Colonic mucosa (tissue), 4 donors: ENCODE measurements at places on chromosomes 5 and 9. TPM values are rescaled to one million over a fixed set of nuclear protein-coding genes. Genes with fewer than 3 reads are reported as not detected.

- H3K4me3 ChIP-seq: no peak overlapping the region
- H3K27ac ChIP-seq: peak overlapping the region; percentile 25
- DNase-seq: no peak
- no peaks in the 10 kb centered on the region for H3K36me3 ChIP-seq
Measured at GRCh38 chr9:111005746-111006470, 32.4 kb downstream of the LPAR1 start.

- H3K4me3 ChIP-seq: no peak overlapping the region
- no peaks in the 10 kb centered on the region for H3K4me1 ChIP-seq
- no peaks in the 10 kb centered on the region for H3K36me3 ChIP-seq
- H3K27ac ChIP-seq: no peak overlapping the region
Measured at GRCh38 chr5:113190347-113190746, 213.7 kb downstream of the DCP2 start.

DNA sequence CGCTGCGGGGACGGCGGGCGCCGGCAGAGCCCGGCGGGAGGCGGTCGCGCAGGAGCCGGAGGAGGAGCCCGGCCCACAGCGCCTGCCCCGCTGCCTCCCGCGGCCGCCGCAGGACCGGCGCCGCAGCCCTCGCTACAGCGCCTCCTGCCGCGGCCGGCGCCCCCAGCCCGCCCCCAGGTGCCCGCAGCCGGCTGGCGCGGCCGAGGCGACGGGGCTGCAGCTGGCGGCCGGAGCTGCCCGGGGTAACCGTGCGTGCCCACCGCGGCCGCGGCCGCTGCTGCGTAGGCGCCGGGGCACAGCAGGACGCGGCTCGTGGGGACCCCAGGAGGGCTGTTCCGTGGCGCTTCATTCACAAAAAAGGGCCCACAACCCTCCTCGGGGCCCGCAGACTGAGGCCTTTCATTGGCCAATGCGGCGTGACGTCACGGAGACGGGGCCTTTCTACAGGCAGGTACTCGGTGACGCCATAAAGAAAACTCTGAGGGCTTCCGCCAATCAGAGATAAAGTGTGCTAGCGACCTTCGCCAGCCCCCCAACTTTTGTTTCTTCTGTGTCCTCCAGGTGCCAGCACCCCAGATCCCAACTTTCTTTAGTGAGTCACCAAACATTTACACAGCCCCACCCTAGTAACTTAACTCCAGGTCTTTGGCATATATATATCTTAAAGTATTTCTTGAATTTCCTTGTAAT, at the start of gene CDC14B:
CDC14B (minus strand) TSS at position 353 of the 690 bp plus-strand sequence. CDS start 465 bp downstream, outside the sequence.
- H3K4me3 ChIP-seq: peak within 1 kb of the TSS; percentile 79
- peak; percentile 96 for DNase-seq
- H3K4me1 ChIP-seq: no peaks in the 10 kb centered on the region
- H3K27me3 ChIP-seq: no peaks in the 10 kb centered on the region

DNA sequence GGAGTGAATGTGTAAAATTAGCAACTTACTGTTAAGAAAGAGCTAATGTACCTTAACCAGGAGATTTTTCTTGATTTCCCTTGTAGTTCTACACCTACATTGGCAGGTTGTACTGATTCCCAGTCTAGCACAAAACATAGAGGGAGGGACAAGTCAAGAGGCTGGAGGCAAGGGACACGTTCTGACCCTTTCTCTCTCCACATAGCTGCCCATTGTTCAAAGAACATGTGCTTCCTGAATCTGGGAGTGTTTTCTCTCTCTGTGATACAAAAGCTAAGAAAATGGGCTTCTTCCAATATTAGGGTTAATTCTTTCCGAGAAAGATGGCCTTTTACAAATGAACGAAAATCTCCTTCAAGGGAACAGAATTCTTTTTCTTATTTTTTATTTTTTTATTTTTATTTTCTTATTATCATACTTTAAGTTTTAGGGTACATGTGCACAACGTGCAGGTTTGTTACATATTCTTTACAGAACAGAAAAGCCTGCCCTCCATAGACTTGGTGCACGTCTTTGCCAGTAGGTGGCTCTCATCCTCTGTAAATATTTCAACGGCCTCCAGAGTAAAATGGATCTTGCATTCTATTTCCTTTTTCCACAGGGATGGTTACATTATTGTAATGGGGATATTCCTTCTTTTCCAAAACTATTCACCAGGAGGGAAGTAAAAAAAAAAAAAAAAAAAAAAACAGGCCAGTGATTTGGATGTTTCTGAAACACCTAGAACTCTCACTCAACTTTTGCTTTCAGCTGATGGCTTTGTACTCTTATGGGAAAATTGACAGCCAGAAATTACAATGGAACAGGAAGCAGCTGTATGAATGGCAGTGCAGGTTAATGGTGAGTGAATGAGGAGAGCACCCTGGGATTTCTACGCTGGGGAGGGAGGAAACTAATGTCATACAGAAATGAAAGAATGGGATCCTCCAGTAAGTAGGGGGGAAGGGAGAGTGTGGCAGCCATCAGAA, 13.1 kb upstream of the IFNA5 start:
- H3K36me3 ChIP-seq: no peaks in the 10 kb centered on the region
- H3K4me3 ChIP-seq: no peak overlapping the region
- H3K27me3 ChIP-seq: no peaks in the 10 kb centered on the region
- H3K27ac ChIP-seq: no peak overlapping the region

- no peak overlapping the region for H3K4me3 ChIP-seq
- H3K27me3 ChIP-seq: no peaks in the 10 kb centered on the region
- H3K36me3 ChIP-seq: no peaks in the 10 kb centered on the region
- H3K4me1 ChIP-seq: no peaks in the 10 kb centered on the region
Measured at GRCh38 chr5:9930156-9930555, 300.0 kb upstream of the TAS2R1 start.

DNA sequence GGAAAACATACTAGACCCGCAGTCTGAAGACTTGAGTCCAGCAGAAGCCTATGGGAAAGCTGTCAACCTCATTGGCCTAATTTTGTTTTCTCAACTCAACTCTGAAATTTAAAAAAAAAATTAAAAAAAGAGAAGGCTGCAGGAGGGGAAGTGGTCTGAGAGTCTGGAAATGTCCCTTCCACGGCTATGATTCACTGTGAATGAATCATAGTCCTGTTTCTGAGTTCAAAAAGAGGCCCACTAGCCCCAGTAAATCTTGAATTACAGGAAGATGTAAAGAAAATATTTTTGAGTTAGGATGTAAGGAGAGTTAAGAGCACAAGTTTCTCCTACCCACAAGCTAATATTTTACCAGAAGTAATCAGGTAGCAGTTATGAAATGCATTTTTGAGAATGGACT, 565.5 kb upstream of the DMAC1 start:
- no peak overlapping the region for H3K27ac ChIP-seq
- no peak overlapping the region for H3K4me3 ChIP-seq
- H3K27me3 ChIP-seq: no peaks in the 10 kb centered on the region
- no peak for DNase-seq
- no peaks in the 10 kb centered on the region for H3K36me3 ChIP-seq

- no peaks in the 10 kb centered on the region for H3K27me3 ChIP-seq
- H3K36me3 ChIP-seq: no peaks in the 10 kb centered on the region
- H3K27ac ChIP-seq: no peak overlapping the region
- H3K4me3 ChIP-seq: no peak overlapping the region
- DNase-seq: no peak
- H3K4me1 ChIP-seq: no peaks in the 10 kb centered on the region
Measured at GRCh38 chr5:56631719-56632118, 183.6 kb upstream of the MAP3K1 start.

- H3K4me1 ChIP-seq: no peaks in the 10 kb centered on the region
- DNase-seq: no peak
- H3K36me3 ChIP-seq: no peaks in the 10 kb centered on the region
Measured at GRCh38 chr5:96329289-96329688, 103.8 kb downstream of the PCSK1 start.

DNA sequence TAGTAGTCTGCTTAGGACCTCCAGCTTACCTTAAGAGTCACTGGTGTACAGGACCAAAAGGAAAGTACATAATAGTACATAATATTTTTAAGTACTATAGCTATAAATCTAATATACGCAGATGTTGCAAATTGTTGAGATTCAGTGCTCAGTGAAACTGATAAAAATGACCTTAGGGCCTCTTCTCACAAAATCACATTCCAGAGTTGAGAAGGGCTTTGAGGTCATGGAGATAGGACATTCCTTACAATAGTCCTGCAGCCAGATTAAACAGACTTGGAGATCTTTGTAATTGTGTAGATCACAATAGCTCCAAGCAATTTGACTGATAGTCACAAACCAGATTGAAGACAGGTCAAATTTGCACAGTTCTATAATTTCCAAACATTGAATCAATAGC, 37.7 kb upstream of the PCSK1 start:
- no peak overlapping the region for H3K4me3 ChIP-seq
- no peaks in the 10 kb centered on the region for H3K27me3 ChIP-seq
- no peak overlapping the region for H3K27ac ChIP-seq

DNA sequence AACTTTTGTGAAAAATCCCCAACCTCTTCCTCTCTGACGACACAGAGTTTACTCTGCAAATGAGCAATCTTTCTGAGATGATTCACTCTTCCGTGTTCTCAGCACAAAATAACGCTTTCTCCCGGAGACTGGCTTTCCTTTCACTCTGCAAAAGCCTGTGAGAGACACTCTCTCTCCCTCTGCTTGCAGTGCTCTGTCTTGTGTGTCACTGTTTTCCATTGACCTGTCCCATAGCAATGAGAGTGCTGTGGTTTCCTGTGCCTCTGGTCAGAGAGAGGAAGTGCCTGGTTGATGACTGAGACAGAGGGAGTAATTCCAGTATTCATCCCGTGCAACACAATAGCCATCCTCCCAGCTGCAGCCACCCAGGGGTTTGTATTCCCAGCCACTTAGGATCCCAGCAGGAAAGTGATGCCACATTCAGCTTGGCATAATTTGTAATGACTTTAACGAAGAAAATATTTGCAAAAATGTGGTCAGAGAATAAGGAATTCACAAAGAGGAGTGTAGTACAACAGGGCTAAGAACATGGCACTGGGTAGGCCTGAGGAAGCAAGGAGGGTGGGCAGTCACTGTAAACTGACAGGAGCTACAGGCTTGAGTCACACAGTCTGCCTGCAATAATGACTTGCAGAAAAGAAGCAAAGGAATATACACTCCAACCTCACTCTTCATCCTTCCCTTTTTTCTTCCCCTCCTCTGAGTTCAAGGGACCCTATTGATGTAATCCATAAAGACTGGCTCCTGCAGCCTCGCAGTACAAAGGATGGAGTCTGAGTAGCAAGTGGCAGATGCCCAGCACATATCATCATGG, 463.5 kb upstream of the RGMB start:
- no peaks in the 10 kb centered on the region for H3K4me1 ChIP-seq
- H3K36me3 ChIP-seq: no peaks in the 10 kb centered on the region
- no peaks in the 10 kb centered on the region for H3K27me3 ChIP-seq
- DNase-seq: no peak
- H3K4me3 ChIP-seq: no peak overlapping the region
- no peak overlapping the region for H3K27ac ChIP-seq

DNA sequence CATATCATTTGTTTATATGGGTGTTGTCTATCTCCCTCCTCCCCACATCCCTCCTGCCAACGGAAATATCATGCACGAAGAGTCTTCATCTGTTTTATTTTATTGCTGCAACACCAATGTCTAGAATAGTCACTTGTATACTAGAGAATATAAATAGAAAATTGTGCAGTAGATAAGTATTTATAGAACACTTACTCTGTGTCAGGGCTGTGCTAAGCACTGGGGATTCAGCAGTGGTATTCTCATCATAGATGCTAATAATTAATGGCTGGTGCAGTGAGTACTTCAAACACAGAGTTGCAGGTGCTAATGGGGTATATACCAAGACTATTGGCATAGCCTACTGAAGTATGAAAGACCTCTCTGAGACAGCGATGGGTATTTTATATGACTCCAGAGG, 353.5 kb upstream of the CDH6 start:
- no peak overlapping the region for H3K4me3 ChIP-seq
- H3K27ac ChIP-seq: no peak overlapping the region
- H3K4me1 ChIP-seq: no peaks in the 10 kb centered on the region
- no peaks in the 10 kb centered on the region for H3K27me3 ChIP-seq
- no peaks in the 10 kb centered on the region for H3K36me3 ChIP-seq
- no peak for DNase-seq

DNA sequence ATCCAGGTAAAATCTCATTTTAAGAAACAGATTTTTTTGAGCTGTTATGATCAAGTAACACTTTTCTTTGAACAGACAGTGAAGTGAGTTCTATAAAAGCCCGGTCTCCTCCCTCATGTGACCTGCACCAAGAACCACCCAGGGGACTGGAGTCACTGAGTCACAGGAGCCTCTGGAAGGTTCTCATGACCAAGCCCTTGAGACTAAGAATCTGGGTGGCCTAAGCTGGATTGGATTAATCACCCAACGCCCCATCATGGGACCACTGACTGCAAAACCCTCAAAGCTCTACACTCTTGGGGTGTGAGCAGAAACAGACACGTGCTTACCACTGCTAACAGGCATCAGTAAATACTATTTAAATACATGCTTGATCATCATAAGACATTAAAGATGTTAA, 48.4 kb downstream of the SECISBP2 start:
- DNase-seq: no peak
- H3K27me3 ChIP-seq: no peaks in the 10 kb centered on the region
- H3K4me3 ChIP-seq: no peak overlapping the region
- H3K36me3 ChIP-seq: no peaks in the 10 kb centered on the region

- no peaks in the 10 kb centered on the region for H3K4me1 ChIP-seq
- H3K27me3 ChIP-seq: no peaks in the 10 kb centered on the region
Measured at GRCh38 chr5:131974956-131975726, 29.7 kb upstream of the MEIKIN start.

DNA sequence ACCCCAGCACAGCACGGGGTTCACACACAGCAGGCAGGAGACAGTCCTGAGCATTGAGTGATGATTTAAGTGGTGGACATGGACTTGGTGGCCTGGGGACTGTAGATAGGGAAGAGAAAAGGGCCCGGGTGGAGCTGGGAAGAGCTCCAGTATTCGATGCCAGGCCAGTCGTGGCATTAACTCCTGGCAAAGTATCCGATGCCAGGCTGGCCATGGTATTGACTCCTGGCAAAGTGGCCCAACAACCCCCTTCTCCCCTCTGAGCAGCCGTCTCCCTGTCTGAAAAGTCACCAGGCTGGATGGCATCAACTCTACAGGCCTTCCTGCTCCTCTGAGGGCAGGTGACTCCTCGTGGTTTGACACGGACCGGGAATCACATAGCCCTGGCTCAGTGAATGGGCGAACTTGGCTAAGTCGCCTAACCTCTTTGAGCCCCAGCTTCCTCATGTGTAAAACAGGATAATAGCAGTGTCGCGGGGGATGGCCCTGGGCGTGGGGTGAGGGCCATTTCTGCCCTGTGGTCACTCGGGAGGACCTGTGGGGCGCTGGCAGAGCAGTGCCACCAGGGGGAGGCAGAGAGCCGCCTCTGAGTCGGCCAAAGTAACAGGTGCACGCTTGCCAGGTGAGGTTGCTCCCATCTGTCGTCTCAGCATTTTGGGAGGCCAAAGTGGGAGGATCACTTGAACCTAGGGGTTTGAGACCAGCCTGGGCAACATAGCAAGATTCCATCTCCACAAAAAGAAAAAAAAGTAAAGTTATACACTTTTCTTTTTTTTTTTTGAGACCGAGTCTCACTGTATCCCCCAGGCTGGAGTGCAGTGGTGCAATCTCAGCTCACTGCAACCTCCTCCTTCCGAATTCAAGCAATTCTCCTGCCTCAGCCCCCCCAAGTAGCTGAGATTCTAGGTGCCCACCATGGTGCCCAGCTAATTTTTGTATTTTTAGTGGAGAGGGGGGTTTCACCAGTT, 5.7 kb upstream of the SEC16A start:
- no peaks in the 10 kb centered on the region for H3K36me3 ChIP-seq
- no peaks in the 10 kb centered on the region for H3K27me3 ChIP-seq
- H3K27ac ChIP-seq: no peak overlapping the region
- no peak overlapping the region for H3K4me3 ChIP-seq
- H3K4me1 ChIP-seq: peaks cover 11% of the 10 kb centered on the region

Gene SLC6A3
- not detected for total RNA-seq

Gene WWC1
- 15.3 TPM for total RNA-seq

Gene TXNDC8
- not detected for total RNA-seq

Gene LEAP2
- 7.7 TPM for total RNA-seq

Gene CNTFR
- total RNA-seq: 1.8 TPM

Gene HTR1A
- total RNA-seq: not detected

Gene PLK2
- total RNA-seq: 28.3 TPM
